Mesothelial cell of epicardium (in vitro differentiated cells): ENCODE measurements at places on chromosomes 3 and 15. TPM values are rescaled to one million over a fixed set of nuclear protein-coding genes. Genes with fewer than 3 reads are reported as not detected.

CSPG4 gene
- 11.3 to 11.8 TPM (median 11.4 TPM) in 3 replicates for total RNA-seq

DNA sequence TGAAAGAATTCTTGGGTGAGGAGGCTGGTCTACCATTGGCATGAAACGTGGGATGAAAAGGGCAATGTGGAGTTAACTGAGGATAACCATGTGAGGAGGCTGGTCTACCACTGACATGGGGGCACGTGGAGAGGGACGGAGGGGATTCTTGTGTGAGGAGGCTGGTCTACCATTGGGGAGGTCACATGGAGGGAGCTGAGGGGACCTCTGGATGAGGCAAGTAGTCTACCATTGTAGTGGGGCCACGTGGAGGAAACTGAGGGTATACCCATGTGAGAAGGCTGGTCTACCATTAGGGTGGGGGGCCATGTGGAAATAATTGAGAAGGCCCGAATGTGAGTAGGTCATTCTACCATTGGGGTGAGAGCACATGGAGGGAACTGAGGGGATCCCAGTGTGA, 154.1 kb downstream of the FBLN2 start:
- DNase-seq, result no peak
- no peak overlapping the region for H3K27ac ChIP-seq
- H3K27me3 ChIP-seq, result peaks cover 25% of the 10 kb centered on the region
- H3K4me1 ChIP-seq, result no peaks in the 10 kb centered on the region
- H3K4me3 ChIP-seq, result no peak overlapping the region

DNA sequence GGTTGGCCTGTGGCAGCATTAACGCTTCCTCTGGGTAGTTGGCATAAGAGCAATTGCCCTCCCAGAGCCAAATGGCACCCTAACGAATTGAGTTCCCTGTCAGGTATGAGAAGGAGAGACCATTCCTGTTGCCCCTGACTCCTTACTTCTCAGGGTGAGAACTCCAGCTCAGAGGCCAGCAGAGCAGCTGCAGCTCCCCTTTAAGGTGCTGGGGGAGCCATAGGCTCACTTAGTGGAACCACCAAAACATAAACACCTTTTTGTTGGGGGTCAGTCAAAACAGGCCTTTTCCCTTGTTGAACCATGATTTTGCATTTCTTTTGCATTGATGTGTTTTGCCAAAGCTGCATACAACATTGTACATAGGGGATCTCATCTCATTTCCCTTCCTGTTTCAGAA, 28.1 kb upstream of the LHFPL4 start:
- DNase-seq, result no peak
- no peaks in the 10 kb centered on the region for H3K36me3 ChIP-seq
- H3K27me3 ChIP-seq, result peaks cover 3% of the 10 kb centered on the region
- no peaks in the 10 kb centered on the region for H3K4me1 ChIP-seq

CIB2 gene
- total RNA-seq, result 25.5 to 27.6 TPM (median 26.2 TPM) in 3 replicates

GRCh38 chr3:36907911-36908646, 36.8 kb downstream of the TRANK1 start:
- DNase-seq, result no peak
- H3K4me1 ChIP-seq, result peaks cover 29% of the 10 kb centered on the region
- peaks cover 14% of the 10 kb centered on the region for H3K36me3 ChIP-seq
- H3K4me3 ChIP-seq, result peak overlapping the region; percentile 32

ATP13A4 gene
- total RNA-seq, result 1.9 to 2.0 TPM (median 2.0 TPM) in 3 replicates

- no peak overlapping the region for H3K27ac ChIP-seq
- H3K27me3 ChIP-seq, result peaks cover 23% of the 10 kb centered on the region
- H3K4me1 ChIP-seq, result peaks cover 12% of the 10 kb centered on the region
- H3K36me3 ChIP-seq, result no peaks in the 10 kb centered on the region
- no peak overlapping the region for H3K4me3 ChIP-seq
- no peak for DNase-seq
Measured at GRCh38 chr15:29141308-29142128, 128.1 kb downstream of the NSMCE3 start.

RAB6B gene
- 10.9 to 12.8 TPM (median 11.0 TPM) in 3 replicates for total RNA-seq

DNA sequence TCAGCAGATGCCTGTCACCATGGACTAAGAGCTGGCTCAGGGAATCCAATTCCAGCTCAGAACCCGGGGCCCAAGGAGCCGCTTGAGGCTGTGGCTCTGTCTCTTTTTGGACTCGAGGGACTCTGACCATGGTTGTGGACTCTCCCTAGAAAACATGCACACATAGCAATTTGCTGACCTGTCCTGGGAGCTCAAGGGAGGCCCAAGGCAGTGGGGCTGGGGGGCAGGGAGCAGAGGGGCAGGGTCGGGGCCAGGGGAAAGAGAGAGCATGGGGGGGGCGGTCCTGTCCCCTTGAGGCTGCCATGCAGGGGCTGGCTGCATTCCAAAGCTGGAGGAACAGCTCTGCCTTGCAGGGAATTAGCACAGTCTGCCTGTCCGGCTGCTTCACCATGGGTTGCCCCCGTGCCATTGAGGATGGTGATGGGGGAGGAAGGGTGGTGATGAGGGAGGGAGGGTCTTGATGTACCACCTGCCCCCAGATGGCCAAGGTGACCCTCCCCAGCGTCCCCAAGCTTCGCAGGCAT, 190.1 kb downstream of the GOLGA6L6 start:
- no peaks in the 10 kb centered on the region for H3K27me3 ChIP-seq
- H3K36me3 ChIP-seq, result peaks cover 16% of the 10 kb centered on the region
- H3K4me3 ChIP-seq, result no peak overlapping the region

GOLGA8Q gene
- 0.49 to 1.9 TPM (median 0.87 TPM) in 3 replicates for total RNA-seq

GRCh38 chr15:70200511-70201424, 103.1 kb upstream of the TLE3 start:
- DNase-seq, result no peak
- H3K4me3 ChIP-seq, result no peak overlapping the region
- no peak overlapping the region for H3K27ac ChIP-seq

LRRC31 gene
- total RNA-seq, result not detected in 3 replicates

GRCh38 chr15:47027322-47027946, 689.9 kb upstream of the SEMA6D start:
- H3K4me1 ChIP-seq, result no peaks in the 10 kb centered on the region
- no peak overlapping the region for H3K4me3 ChIP-seq
- H3K27ac ChIP-seq, result no peak overlapping the region
- DNase-seq, result no peak

DNA sequence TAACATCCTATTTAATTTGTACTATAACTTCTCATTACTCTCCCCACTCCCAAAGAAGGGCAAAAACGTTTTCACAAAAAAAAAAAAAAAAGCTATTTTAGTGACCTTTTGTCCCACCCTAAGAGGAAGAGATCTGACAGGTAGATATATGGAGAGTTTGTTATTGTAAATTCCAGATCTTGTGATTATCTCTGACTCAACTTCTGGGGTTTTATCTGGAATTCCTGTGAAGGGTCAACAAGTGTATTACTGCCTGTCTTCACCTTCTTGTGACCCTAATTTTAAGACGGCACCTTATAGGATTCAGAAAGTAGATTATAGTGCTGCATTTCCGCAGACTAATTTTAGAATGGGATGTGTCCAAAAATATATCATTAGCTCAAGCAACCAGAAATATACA, 205.9 kb upstream of the CDIN1 start:
- H3K4me3 ChIP-seq, result no peak overlapping the region
- no peaks in the 10 kb centered on the region for H3K27me3 ChIP-seq
- H3K4me1 ChIP-seq, result peaks cover 46% of the 10 kb centered on the region
- no peak for DNase-seq
- H3K36me3 ChIP-seq, result peaks cover 11% of the 10 kb centered on the region

- H3K4me1 ChIP-seq, result peaks cover 3% of the 10 kb centered on the region
- no peak overlapping the region for H3K27ac ChIP-seq
- DNase-seq, result no peak
- no peaks in the 10 kb centered on the region for H3K27me3 ChIP-seq
- no peak overlapping the region for H3K4me3 ChIP-seq
Measured at GRCh38 chr3:160981217-160981938, 123.8 kb downstream of the B3GALNT1 start.

- H3K27ac ChIP-seq, result peak overlapping the region; percentile 92
- DNase-seq, result no peak
- H3K4me1 ChIP-seq, result peaks cover 49% of the 10 kb centered on the region
- H3K36me3 ChIP-seq, result no peaks in the 10 kb centered on the region
- peak overlapping the region; percentile 29 for H3K4me3 ChIP-seq
- H3K27me3 ChIP-seq, result no peaks in the 10 kb centered on the region
Measured at GRCh38 chr15:35507932-35508638, 37.9 kb downstream of the DPH6 start.

DNA sequence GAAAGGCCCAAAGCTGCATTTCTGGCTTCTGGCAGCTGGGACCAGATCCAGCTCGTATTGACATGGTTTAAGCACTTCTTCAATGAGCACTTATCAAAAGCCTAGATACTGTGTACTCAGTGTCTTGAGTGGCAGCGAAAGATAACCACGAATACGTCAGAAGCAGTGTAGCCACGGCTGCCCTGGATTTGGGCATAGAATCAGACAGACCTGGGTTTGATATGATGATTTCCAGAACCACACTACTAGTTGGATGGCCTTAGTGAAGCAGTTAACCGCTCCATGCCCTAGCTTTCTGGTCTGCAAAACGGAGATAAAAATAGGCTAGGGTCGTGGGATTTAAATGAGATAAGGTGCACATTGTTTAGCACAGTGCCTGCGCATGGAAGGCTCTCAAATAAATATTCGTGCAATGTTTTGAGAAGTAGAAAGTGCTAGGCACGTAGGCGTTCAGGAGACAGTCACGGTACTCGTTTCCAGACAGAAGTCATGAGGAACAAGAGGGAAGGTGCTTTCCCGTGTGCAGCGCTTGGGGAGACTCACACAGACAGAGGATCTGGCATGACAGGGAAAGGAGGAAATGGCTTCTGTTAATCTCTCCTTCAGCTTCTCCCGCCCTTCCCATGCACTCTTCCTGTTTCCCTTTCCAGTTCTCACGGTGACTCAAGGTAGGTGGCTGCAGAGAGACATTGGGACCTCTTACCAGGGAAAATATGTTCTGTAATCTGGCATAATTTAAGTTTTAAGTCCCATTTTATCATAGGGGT, 70.3 kb downstream of the CCNL1 start:
- H3K27ac ChIP-seq, result peak overlapping the region; percentile 98
- no peak for DNase-seq
- H3K27me3 ChIP-seq, result no peaks in the 10 kb centered on the region
- H3K4me3 ChIP-seq, result peak overlapping the region; percentile 68
- H3K4me1 ChIP-seq, result peaks cover 35% of the 10 kb centered on the region
- no peaks in the 10 kb centered on the region for H3K36me3 ChIP-seq

- no peak overlapping the region for H3K4me3 ChIP-seq
- no peak overlapping the region for H3K27ac ChIP-seq
- peaks cover 8% of the 10 kb centered on the region for H3K36me3 ChIP-seq
- H3K27me3 ChIP-seq, result no peaks in the 10 kb centered on the region
Measured at GRCh38 chr15:90787881-90788280, 70.7 kb downstream of the BLM start.

SLC28A1 gene
- total RNA-seq, result 0.16 to 0.24 TPM (median 0.20 TPM) in 3 replicates

GRCh38 chr3:16374047-16374934, 109.3 kb downstream of the OXNAD1 start:
- no peak overlapping the region for H3K4me3 ChIP-seq
- no peak overlapping the region for H3K27ac ChIP-seq
- no peak for DNase-seq
- no peaks in the 10 kb centered on the region for H3K36me3 ChIP-seq
- no peaks in the 10 kb centered on the region for H3K27me3 ChIP-seq
- peaks cover 55% of the 10 kb centered on the region for H3K4me1 ChIP-seq

ECE2 gene
- not detected in 3 replicates for total RNA-seq

DNA sequence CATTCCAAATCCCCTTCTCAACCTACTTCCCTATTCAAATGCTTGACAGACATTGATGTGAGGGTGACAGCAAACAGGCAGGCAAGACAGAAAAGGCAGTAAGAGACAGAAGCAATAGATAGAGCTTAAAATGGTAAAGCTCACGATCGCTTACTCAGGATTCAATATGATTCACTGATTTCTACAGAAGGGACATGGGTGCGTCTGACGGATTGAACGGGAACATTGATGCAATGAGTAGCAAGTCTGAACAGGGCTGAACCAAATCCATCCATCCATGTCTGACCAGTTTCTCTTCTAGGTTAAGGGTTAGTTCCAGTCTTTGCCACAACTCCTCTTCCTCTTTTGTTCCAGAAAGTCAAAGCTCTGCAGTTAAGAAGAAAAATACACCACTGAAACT, 35.1 kb downstream of the P2RY1 start:
- no peak overlapping the region for H3K4me3 ChIP-seq
- no peak for DNase-seq
- peaks cover 4% of the 10 kb centered on the region for H3K36me3 ChIP-seq
- H3K4me1 ChIP-seq, result no peaks in the 10 kb centered on the region

GRCh38 chr3:14520967-14521366, 19.2 kb downstream of the GRIP2 start:
- no peak overlapping the region for H3K27ac ChIP-seq
- H3K36me3 ChIP-seq, result no peaks in the 10 kb centered on the region
- no peak for DNase-seq
- H3K27me3 ChIP-seq, result peaks cover 23% of the 10 kb centered on the region
- H3K4me1 ChIP-seq, result no peaks in the 10 kb centered on the region

RASGRF1 gene
- 0.05 to 0.11 TPM (median 0.07 TPM) in 3 replicates for total RNA-seq

SPTSSB gene
- total RNA-seq, result 0.68 to 1.7 TPM (median 0.74 TPM) in 3 replicates

DNA sequence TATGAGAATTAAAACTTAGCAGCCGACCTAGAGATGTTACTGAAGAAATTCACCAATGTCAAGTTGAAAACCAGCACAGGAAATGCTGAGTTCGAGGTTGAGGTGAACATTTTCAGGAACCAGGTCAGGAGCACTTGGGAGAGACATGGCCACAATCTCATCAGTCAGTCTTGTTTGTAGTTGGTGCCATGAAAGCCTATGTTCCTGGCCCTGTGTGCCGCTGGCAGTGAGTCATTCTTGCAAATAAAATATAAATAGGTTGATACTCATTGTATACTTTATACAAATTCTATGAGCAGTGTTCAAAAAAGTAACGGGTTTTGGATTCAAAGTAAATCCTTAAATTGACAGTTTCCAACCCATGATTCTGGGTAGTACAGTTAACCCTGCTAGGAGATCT, 1.5 kb upstream of the FSIP1 start:
- no peaks in the 10 kb centered on the region for H3K36me3 ChIP-seq
- H3K4me1 ChIP-seq, result peaks cover 30% of the 10 kb centered on the region
- peak overlapping the region; percentile 94 for H3K27ac ChIP-seq

GRCh38 chr3:71025010-71025409, 558.5 kb downstream of the FOXP1 start:
- no peak for DNase-seq
- H3K4me1 ChIP-seq, result peaks cover 15% of the 10 kb centered on the region
- peaks cover 26% of the 10 kb centered on the region for H3K36me3 ChIP-seq

EFL1 gene
- 18.9 to 24.5 TPM (median 23.0 TPM) in 3 replicates for total RNA-seq

- H3K27me3 ChIP-seq, result no peaks in the 10 kb centered on the region
- H3K36me3 ChIP-seq, result peaks cover 49% of the 10 kb centered on the region
- H3K4me1 ChIP-seq, result no peaks in the 10 kb centered on the region
Measured at GRCh38 chr3:169980055-169980454, 13.4 kb downstream of the SEC62 start.

GRCh38 chr3:6935970-6936369, 75.1 kb downstream of the GRM7 start:
- H3K27me3 ChIP-seq, result peaks cover 2% of the 10 kb centered on the region
- no peak for DNase-seq
- H3K4me3 ChIP-seq, result no peak overlapping the region
- no peak overlapping the region for H3K27ac ChIP-seq

- no peak overlapping the region for H3K4me3 ChIP-seq
- no peaks in the 10 kb centered on the region for H3K27me3 ChIP-seq
- peaks cover 15% of the 10 kb centered on the region for H3K36me3 ChIP-seq
- no peak overlapping the region for H3K27ac ChIP-seq
- no peak for DNase-seq
- peaks cover 23% of the 10 kb centered on the region for H3K4me1 ChIP-seq
Measured at GRCh38 chr3:15096046-15096445, 2.9 kb downstream of the RBSN start.

TMIE gene
- 0.31 to 0.68 TPM (median 0.54 TPM) in 3 replicates for total RNA-seq

GRCh38 chr15:98728082-98728810, 79.9 kb downstream of the IGF1R start:
- no peaks in the 10 kb centered on the region for H3K36me3 ChIP-seq
- peak overlapping the region; percentile 26 for H3K4me3 ChIP-seq
- H3K27me3 ChIP-seq, result no peaks in the 10 kb centered on the region
- peak overlapping the region; percentile 100 for H3K27ac ChIP-seq
- peaks cover 56% of the 10 kb centered on the region for H3K4me1 ChIP-seq
- DNase-seq, result peak; percentile 59

PRR20G gene
- total RNA-seq, result not detected in 3 replicates
